Stimulated activated CD8-positive, alpha-beta memory T cell treated with anti-CD3 and anti-CD28 coated beads, Interleukin-15, amount 100 ng/mL, for 4 hours (primary cell): ENCODE measurements at places on chromosomes 2 and 18.

- no peak for DNase-seq
Measured at GRCh38 chr2:226601881-226602662, 197.5 kb downstream of the IRS1 start.

- DNase-seq, result no peak
Measured at GRCh38 chr18:79750980-79751571, 46.7 kb upstream of the KCNG2 start.

DNA sequence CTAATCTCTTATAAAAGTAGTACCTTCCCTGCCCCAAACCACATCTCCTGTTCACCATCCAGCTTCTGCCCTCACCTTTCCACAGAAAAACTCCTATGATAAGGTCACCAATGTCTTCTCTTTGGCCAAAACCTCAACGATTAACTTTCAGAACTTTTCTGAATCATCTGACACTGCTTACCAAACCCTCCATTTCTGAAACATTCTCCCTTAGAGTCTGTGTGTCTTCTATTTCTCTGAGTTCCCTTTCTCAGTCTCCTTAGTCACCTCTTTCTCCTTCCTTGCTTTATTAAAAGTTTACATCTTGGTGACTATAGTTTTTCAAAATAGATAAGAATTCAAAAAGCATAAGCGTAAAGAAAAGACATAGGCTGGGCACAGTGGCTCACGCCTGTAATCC is 51.3 kb upstream of the SP3 start:
- DNase-seq, result no peak

GRCh38 chr18:44510390-44510789 is 170.3 kb upstream of the SETBP1 start:
- no peak for DNase-seq

DNA sequence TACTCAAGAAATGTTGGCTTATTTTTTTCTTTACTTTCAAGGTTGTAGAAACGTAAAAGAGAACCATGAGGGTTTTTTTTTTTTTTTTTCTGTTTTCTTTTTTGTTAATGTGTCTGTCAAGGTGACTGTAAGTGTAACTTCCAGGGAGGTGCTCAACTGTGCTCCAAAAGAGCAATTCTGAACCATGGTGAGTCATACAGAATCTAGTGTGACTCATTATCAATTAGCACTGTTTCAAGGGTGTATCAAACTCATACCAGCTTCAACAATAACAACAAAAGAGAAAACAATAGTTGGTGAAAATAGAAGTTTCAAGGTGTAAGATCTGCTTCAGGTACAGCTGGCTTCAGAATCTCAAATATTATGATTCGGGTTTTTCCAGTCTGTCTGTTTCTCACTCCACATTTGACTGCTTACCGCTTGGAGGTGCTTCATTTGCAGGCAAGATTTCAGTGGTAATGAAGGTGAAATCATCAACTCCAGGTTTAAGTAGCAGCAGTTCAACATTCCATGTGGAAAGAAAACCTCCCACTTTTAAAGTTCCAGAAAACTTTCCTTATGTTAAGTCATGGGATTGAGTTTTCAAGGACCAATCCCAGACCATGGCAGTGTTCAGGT is 850.6 kb downstream of the CNTNAP5 start:
- DNase-seq, result no peak

DNA sequence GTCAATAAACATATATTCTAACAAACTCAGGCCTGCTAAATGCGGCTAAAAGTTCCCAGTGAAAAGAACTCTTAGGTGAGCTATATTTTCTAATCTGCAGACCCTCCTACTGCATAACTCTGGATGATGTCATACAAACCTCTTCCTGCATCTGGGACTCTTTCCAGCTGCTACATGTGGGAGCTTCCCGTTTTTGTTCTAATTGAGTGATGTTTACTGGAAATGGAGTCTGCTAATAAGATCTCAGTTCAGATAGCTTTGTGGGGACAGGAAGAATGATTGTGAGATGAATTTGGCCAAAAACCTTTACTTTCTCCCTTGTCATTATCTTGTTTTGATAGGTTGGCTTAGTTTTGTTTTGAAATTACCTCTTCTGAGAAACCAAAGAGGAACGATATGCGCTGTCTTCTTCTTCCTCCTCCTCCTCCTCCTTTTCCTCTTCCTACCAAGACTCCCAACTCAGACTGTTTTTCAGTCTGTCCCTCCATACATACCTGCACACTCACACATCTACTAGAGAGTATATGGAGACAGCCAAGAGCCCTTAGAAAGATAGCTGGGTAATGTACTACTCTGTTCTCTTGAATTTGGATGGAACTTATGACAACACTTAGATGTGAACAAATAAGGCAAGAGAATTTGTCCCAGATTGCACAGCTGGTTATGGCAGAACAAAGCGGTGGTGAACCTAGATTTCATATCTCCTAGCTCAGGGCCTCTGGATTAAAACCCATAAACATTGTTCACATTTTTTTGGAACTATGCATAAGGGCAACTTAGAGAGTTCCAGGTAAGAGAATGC is 39.8 kb upstream of the AAK1 start:
- no peak for DNase-seq

DNA sequence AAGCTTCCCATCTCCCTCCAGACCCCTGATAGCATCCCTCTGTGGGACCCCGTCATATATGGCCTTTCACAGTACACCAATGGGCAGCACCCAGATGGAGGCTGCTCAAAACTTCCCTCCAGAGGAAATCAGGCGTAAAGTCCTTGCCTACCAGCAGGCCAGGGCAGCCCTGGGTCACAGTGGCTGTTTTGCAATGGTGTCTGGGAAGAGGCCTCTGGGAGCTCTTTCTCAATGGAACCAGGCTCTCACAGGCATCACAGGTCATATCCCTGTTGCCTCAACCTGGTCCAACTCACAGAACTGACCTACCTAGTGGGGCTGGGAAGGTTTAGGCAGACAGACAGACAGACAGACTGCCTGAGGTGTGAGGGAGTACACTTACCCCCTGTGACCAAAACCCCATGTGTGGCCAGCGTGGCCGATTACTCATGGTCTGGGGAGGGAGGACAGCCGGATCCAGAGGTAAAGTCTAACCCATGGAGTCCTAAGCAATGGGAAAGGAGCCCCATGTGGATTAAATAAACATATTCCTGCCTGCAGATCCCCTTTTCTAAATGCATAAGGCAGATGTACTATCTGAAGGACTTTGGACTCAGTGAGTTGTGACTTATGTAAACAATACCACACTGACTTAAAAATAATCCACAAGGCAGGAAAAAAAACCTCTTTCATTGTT is 58.2 kb downstream of the BCL2L11 start:
- no peak for DNase-seq

DNA sequence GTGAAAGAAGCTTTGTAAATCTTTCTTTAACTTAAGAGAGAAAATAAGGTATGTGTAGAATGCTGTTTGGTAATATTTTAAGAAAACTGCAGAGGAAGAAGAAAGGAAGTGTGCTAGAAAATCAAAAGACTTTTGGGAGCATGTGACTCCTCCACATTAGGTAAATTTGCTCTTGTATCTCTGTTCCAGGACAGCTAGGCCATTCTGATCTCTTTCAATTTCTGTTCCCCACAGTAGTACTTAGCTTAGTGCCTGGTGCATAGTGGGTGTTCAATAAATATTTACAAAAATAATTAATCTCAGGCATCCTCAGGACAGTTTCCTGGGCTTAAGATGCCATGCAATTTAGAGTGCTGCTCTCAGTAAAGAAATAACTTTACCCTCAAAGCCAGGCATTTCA is 105.0 kb downstream of the GPD2 start:
- DNase-seq, result no peak

DNA sequence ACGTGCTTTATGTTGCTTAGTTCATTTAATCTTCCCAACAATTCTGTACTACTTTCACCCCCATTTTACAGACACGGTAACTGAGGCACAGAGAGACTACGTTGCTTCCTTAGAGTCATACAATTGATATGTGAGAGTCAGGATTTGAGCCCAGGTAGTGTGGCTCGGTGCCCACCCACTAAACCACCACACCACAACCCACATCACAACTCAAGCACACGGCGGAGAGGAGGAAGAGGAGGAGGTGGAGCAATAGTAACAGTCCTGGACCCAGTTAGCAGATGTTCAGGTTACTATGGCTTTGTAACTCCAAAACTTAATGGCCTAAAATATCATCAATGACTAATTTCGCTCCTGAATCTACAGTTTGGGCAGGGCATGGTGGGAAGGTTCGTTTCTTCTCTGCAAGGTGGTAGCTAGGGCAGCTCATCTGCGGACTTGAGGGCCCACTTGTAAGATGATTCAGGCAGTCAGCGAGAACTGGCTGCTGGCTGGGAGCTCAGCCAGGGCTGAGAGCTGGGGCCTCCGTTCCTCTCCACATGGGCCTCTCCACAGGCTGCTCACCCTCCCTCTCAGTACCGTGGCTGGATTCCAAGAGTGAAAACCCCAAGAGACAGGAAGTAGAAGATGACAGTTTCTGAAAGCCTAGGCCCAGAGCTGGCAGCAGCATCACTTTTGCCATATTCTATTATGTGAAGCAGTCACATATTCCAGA is 167.1 kb downstream of the ZFP36L2 start:
- DNase-seq, result no peak

GRCh38 chr2:30994227-30995056 is 143.8 kb downstream of the GALNT14 start:
- DNase-seq, result no peak

DNA sequence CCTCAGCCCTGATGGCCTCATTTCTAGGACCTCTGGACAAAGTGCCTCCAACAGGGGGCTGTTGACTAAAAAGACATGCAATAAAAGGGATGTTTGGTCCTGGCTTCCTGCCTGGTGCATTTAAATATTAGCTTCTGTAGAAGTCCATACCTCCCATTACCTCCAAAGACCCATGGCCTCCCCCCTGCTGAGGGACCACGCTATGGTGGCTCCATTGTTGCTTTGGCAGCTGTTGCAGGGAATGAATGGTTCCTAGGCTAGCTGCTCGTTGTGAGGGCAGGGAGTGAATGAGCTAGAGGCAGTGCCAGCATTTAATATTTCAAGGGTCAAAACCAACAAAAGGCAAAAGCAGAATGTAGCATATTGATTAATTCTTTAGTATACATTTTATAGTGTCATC is 285.9 kb downstream of the SLC8A1 start:
- no peak for DNase-seq

DNA sequence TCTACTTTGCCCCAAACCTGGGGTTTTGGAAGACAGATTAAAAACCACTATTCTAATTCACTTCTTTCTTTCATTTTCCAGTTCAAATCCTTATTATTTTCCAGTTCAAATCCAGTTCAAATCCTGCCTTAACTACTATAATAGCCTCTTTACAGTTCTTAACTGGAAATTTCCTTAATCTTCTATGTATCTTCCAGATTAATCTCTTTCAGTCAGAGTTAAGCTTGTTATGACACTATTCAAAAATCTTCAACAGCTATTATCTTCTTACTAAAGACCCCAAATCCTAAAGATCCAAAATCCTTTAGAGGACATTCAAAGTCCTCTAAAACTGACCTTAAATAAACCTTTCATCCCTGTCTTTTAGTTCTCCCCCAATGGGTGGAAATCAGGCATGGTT is 30.1 kb downstream of the EIF2AK3 start:
- DNase-seq, result no peak

DNA sequence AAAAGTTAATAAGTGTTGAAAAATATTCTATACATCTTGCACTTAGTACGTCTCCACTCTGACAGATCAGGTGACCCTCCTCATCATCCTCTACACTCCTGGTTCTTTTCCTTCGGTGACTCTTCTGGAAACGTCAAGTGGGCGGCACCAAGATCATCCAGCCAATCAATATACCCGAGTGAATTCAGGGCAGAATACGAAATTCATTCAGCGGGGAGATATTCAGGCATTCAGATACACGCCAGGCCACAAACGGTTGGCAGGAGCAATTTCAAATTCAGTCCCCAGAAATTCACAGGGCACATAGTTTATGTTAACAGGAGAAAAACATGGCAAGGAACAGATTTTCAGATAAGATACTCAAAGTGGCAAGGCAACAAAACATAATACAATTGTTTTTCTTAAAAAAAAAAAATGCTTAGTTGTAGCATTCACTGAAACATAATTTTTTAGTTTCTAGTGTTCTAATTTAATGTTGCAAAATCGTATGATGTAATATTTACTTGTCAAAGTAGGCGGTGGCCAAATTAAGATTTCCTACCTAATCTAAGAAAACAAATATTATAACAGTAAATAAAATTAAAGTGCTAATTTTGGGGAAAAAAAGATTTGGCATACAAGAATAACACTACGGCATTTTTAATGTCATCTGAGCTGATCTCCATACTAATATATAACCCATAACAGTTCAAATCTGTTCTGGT is 4.2 kb downstream of the CLK1 start:
- DNase-seq, result no peak

GRCh38 chr2:1588051-1588977 is 156.0 kb downstream of the PXDN start:
- DNase-seq, result no peak

GRCh38 chr2:68741238-68741637 is 6.6 kb downstream of the ARHGAP25 start:
- DNase-seq, result no peak

DNA sequence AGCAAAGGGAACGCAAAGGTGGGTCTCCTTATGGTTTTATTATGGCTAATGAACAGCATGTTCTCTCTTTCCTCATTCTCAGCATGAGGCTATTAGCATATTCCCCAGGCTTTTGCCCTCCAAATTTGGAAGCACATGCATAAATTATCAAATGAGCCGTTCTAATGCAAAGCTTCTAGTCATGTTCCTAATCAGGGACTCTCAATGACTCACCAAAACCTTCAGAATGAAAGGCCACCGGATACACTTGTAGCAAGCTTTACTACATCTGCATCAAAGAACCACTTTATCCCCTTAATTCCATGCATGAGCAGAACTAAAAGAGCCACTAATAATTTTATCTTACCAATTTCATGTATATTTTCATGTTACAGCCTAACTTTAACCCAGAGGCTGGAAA is 310.5 kb downstream of the LRATD1 start:
- DNase-seq, result no peak

GRCh38 chr18:41462946-41463345 is 492.1 kb upstream of the PIK3C3 start:
- DNase-seq, result no peak

- DNase-seq, result no peak
Measured at GRCh38 chr2:240230291-240230931, 90.0 kb upstream of the OTOS start.

DNA sequence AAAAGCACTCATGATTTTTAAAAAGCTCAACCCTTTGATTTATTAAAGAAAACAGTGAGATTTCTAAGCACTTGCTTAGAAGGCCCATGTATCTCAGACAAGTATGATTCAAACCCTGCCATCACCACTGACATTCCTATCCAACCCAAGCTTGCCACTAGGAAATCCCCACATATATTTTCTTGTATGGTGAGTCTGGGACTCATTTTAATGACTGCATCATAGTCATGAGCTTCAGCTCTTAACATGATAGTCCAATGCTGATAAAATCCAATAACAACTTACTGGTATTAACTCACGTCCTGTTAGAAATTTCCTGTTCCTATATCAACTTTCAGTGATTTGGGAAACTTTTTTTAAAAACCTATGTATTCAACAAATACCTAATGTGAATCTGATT is 39.4 kb upstream of the NCKAP5 start:
- DNase-seq, result no peak

GRCh38 chr2:119184512-119184911 is 26.0 kb upstream of the C1QL2 start:
- DNase-seq, result no peak
